ENCODE measurements at places on chromosomes 13 and 19.

- H3K4me1 ChIP-seq: peaks cover 10% of the 10 kb centered on the region
- H3K4me3 ChIP-seq: no peak overlapping the region
- H3K36me3 ChIP-seq: peaks cover 88% of the 10 kb centered on the region
- no peak overlapping the region for H3K27ac ChIP-seq
These were observed 17.4 kb upstream of the NDUFS7 start for GRCh38 chr19:1366296-1366695.

- H3K36me3 ChIP-seq: no peaks in the 10 kb centered on the region
- DNase-seq: peak; percentile 39
- H3K4me1 ChIP-seq: no peaks in the 10 kb centered on the region
- no peaks in the 10 kb centered on the region for H3K27me3 ChIP-seq
- H3K4me3 ChIP-seq: no peak overlapping the region
- H3K27ac ChIP-seq: no peak overlapping the region
These were observed 55.1 kb upstream of the C1QTNF9 start for GRCh38 chr13:24254146-24254841.

DNA sequence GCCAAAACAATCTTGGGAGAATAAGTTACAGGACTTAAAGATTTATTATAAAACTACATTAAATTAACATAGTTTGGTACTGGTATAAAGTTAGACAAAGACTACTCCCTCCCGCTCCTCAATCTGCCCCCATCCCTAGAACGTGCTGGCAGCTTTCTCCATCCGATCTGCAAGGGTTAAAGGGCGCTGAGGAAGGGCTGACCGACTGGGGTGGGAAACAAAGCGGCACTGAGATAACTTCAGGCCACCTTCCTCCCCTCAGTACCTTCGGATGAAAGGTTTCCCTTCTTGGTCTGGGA is 790 bp upstream of the SUGT1 start:
- H3K4me1 ChIP-seq: peaks cover 4% of the 10 kb centered on the region
- H3K36me3 ChIP-seq: peaks cover 4% of the 10 kb centered on the region
- peak overlapping the region; percentile 96 for H3K4me3 ChIP-seq
- H3K27ac ChIP-seq: peak overlapping the region; percentile 97
- no peaks in the 10 kb centered on the region for H3K27me3 ChIP-seq

GRCh38 chr13:22210134-22210930 is 539.5 kb downstream of the FGF9 start:
- no peak overlapping the region for H3K4me3 ChIP-seq
- no peak for DNase-seq
- H3K4me1 ChIP-seq: no peaks in the 10 kb centered on the region
- no peak overlapping the region for H3K27ac ChIP-seq
